ENCODE measurements at places on chromosomes 2 and 18.

DNA sequence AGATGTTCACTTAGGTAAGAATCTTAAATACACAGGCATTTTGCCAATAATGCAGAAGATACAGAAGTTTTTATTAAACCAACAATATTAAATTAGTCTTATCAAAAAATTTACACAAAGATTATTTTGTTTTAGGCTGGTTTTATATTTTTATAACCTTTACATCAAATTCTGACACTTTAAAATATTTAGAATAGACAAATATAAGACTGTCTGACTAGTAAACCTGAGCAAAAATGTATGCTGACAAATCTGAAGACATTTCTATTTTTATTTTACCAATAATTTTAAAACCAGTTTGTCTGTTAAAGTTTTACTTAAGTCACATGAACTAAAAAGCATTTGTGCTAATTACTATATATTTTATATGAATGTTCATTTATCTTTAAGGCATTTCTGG is 72.1 kb upstream of the ZNF236 start:
- no peak for DNase-seq

DNA sequence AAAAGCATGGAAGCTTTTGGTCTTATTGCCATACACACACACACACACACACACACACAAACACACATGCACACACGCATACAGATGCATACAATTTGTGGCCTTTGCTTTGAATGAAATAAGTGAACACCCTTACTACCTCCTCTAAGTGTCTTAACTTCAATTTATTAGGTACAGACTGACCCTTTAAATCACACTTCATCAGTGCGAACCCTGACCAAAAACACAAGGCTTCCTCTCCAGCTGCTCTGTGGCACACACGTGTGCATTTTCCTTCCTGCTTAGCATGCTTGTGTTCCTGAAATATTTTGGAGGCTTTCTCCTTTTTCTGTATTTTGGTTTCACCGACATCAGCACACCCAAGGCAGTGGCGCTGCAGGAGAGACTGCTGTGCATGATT is 96.0 kb downstream of the CNTNAP5 start:
- DNase-seq, result no peak

GRCh38 chr18:34959211-34959829 is 81.9 kb upstream of the MAPRE2 start:
- DNase-seq, result no peak

DNA sequence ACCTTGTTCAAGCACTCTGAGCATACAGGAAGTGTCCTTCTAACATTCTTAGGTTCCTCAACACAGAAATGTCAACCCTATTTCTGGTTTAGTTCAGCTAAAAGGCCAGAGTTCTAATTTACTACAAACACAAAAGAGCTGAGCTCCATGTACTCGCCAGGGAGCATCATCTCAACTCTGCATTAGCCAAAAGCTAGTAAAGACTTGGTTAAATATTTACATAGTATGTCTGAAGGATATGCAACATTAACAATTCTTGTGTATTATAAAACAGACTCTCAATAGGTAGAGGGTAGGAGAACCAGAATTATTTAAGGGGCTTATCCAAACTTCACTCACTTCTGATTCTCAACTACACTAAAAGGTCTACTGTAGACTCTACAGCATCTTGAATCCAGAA is 154.6 kb downstream of the THADA start:
- no peak for DNase-seq

DNA sequence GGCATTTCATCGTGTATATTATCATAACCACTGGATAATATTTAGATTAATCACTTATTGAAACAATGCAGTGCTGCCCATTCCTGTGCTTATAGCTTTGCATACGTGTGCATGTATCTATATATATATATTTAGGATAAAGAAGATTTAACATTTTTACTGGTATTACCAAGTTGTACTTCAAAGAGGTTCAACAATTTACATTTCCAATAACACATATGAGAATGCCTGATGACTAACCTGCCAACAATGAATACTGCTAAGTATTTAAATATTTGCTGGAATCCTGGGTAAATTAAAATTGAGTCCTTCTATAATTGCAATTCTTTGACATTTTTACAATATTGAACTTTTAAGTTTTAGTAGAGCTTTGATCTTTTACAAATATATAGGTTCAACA is 111.4 kb downstream of the SLC39A10 start:
- DNase-seq, result peak; percentile 8

DNA sequence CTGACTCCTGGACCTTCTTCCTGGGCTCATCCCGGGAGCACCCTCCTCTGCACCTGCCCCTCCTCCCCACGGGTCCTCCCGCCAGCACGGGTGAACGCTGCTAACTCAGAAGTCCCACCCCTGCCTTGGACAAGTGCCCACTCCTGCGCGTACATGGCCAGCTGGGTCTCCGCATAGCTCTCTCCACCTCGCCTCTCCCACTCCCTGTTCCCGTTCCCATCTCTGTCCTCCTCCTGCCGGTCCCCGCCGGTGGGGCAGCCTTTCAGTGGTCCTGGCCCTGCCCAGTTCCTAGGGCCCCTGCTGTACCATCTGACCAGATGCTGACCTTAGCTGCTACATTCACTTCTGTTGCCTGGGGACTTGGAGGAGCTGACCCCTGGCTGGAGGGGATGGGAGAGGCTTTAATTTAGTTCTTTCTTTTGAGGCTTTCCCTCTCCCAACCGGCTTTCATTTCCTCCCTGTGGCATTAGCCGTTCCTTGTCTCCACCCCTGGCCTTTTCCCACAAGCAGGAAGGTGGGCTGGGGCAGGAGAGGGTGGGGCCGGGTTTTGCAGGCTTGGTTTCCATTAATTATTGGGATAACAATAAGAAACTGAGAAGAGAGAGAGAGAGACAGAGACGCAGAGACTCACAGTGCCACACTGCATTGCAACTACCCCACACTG is 136.1 kb downstream of the SH3BP4 start:
- peak; percentile 20 for DNase-seq

- peak; percentile 38 for DNase-seq
These were observed 25.7 kb downstream of the FANCL start for GRCh38 chr2:58215429-58215828.

DNA sequence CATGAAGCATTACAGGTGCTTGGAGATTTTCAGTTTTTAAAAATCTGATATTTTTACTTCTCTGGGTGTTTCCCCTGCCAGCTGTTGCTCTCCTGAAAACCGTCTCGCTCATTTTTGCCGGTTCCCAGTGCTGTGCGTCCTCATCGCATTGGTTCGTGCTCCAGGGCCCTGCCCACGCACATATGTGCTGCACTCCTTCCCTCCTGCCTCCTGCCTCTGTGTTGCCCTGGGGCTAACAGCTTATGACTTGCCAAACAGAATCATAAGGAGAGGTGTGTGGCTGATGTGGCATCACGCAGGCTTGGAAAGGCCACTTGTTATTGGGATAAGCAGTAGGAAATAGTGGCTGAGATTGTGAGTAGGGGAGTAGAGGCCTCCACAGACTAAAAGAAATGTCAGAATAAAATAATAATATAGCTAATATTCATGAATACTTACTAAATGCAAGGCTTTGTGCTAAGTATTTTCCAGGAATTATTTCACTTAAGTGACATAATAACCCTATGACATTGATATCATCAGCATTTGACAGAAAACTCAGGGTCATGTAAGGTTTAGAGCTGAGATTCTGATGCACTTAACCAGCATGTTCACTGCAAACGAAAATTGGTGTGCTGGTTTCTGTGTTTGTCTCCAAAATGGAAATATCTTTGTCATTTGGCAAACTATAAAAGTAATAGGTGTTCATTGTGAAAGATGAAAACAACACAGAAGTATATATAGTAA is 53.5 kb downstream of the SLC4A1AP start:
- DNase-seq, result peak; percentile 72

DNA sequence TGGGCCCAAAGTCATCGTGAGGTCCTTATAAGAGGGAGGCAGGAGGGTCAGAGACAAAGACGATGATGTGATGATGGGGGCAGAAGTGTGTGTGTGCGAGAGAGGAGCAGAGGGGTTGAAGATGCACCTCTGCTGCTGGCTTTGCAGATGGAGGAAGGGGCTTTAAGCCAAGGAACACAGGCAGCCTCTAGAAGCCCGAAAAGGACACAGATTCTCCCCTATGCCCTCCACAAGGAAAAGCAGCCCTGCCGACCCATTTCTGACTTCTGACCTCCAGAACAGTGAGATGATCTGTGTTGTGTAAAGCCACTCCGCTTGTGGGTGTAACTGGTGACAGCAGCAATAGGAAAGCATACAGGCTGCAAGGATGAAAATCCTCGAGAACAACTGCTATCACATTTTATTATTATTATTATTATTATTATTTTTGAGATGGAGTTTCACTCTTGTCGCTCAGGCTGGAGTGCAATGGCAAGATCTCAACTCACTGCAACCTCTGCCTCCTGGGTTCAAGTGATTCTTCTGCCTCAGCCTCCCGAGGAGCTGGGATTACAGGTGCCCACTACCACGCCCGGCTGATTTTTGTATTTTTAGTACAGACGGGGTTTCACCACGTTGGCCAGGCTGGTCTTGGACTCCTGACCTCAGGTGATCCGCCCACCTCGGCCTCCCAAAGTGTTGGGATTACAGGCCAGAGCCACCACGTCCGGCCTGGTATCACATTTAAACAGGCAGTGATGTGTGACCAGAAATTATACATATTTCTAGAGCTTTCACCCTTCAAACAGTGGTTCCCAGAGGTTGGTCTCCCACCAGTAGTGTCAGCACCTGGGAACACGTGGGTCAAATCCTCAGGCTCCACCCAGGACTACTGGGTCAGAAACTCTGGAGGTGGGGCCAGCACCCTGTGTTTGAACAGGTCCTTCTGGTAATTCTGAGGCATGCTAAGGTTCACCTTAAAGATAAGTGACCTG is 170.5 kb downstream of the TGIF1 start:
- DNase-seq, result no peak

GRCh38 chr2:32064021-32064601 is 755 bp downstream of the SPAST start:
- DNase-seq, result no peak

DNA sequence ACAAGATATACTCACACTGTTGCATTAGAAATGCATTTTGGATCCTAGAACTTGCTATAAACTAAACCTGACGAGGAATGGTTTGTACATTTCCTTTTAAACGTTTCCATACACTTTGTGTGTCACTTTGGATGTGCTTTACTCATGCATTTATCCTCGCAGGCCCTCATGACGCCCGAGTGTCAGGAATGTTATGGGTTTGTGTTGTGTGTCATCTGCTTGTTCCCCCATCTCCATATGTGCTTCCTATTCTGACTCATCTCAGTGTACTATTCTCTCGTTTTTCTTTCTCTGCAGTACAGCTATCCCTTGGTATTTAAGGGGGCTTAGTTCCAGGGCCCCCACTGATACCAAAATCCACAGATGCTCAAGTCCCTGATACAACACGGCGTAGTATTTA is 121.5 kb upstream of the RASGRP3 start:
- peak; percentile 92 for DNase-seq

- no peak for DNase-seq
These were observed 87.4 kb downstream of the EML4 start for GRCh38 chr2:42256505-42256904.

DNA sequence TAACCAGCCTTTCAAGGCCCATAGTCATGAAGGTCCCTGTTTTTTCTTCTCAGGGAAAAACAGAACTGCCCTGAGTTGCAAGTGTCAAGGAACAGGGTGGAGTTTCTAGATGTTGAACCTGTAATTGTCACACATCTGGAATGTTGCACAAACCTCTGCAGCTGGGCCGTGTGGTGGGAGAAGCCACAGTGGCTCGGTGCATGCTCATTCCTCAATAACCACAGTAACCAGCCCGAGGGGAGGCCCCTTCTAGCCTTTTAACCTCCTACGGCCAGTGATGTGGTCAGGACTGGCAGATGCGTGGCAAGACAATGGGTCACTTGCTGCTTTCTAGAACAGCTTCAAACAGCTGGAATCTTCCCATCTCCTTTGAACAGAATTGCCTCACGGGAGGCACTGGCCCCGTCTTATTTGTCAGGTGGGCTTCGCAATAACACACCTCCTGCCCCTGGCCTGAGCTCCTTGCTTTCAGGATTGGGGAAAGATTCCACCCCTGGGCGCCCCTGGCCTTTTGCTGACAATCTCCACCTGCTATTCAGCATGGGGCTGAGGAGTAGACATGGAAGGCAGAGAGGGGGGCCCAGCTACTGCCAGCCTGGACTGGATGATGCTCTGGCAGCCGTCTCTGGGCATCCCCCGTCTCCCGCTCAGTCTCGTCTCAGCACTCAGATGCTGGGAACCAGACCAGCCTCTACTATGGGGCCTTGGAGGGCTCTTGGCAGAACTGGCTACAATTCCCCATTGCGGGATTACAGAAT is 102.9 kb downstream of the KLHL29 start:
- DNase-seq, result peak; percentile 65
